ENCODE measurements at places on chromosomes 2 and 18.

GRCh38 chr2:54048117-54048785, 67.2 kb upstream of the ACYP2 start:
- DNase-seq: no peak

DNA sequence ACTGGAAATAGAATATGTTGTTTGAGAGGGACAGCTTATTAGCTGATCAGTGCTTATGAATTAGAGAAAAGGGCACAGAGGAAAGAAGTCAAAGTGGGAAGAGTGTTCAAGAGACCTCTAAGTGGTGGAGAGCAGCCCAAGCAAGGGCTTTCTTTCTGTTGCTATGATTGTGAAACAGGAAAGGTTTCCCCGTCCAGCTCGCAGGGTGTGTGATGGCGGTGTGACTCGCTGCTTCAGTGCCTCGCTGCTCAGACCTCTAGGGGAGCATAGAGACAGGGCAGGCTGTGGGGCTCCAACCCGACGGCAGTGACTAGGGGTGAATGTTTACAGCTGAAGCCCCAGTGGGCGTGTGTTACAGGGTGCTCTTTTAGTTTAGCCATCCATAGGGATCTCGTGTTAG, 166.5 kb upstream of the COPS8 start:
- no peak for DNase-seq

DNA sequence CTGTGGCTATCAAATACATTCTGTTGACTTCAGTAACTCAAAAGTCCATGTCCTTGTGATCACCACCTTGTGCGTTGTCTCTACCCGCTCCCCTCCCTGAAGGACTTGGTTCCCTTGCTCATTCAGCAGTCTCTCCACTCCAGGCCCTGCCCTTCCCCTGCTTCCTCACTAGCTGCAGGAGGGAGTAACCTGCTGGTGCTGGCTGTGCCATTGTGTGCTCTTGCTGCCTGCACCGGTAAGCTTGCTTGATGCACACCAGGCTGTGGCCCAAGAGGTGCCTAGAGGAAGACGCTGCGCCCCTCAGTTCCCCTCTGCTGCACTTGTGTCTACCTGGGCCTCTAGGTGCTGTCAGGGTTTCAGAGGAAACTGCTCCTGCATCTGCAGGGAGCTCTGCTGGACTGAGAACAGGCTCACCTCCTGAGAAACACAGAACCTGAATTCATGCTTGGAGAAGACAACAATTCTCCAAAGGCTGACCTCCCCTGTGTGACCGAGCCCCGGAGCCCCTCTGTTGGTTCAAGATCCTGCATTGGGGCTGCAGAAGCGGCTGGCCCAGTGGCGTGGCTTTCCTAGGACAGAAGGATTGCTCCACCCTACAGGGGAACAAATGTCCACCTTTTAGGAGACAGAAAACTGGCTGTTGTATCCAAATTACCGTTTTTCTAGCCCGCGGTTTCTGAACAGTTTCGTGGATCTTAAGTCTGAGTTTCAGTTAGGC, 33.6 kb downstream of the PTPRM start:
- DNase-seq: no peak

DNA sequence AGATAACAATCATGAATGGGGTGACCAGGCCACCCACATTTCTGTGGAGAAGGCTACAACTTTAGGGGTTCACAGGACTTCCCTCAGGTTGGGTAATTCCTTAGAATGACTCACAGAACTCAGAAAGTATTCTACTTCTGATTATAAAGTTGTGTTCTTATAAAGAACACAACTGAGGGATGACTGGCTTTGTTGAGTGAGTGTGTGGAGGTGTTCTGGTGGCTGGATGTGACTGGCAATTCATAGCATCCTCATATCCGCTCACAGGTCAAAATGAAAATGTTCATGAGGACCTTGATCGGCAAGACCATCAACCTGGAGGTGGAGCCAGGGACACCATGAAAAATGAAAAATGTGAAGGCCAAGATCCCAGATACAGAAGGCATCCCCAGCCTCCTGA, 143.3 kb upstream of the CAB39 start:
- no peak for DNase-seq

GRCh38 chr2:47457268-47457667, 54.3 kb downstream of the MSH2 start:
- DNase-seq: no peak

DNA sequence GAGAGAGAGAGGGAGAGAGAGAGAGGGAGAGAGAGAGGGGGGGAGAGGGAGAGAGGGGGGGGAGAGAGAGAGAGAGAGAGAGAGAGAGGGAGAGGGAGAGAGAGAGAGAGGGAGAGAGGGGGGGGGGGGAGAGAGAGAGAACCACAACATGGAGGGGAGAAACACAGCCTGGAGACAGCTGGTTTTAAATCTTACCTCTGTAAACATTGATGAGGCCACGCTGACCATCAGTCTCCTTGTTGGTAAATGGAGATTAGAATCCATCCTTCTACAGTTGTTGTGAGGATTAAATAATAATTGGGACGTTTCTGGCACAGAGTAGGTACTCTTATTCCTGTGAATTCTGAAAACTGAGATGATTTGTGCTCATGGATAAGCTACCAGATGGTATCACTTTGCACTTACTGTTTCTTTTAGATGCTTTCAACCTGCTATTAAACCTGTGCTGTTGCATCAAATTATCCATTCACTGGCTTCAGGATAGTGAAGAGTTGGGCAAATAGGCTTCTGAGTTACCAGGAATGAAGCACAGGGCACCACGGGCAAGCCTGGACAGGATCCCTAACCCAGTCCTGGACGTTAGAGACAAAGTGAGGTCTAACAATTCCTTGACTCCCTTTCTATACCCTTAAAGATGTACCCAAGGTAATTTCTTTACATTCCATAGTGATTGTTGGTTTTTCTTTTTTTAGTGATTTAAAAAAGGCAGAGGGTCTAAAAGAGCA, 318.1 kb downstream of the ZNF521 start:
- DNase-seq: no peak

GRCh38 chr2:205781244-205781931, 99.1 kb downstream of the NRP2 start:
- no peak for DNase-seq

GRCh38 chr2:170823898-170824215, 7.2 kb downstream of the GAD1 start:
- no peak for DNase-seq

- DNase-seq: no peak
Measured at GRCh38 chr2:210363876-210364275, 48.9 kb upstream of the MYL1 start.

- no peak for DNase-seq
Measured at GRCh38 chr18:13262839-13263691, 44.5 kb downstream of the LDLRAD4 start.

DNA sequence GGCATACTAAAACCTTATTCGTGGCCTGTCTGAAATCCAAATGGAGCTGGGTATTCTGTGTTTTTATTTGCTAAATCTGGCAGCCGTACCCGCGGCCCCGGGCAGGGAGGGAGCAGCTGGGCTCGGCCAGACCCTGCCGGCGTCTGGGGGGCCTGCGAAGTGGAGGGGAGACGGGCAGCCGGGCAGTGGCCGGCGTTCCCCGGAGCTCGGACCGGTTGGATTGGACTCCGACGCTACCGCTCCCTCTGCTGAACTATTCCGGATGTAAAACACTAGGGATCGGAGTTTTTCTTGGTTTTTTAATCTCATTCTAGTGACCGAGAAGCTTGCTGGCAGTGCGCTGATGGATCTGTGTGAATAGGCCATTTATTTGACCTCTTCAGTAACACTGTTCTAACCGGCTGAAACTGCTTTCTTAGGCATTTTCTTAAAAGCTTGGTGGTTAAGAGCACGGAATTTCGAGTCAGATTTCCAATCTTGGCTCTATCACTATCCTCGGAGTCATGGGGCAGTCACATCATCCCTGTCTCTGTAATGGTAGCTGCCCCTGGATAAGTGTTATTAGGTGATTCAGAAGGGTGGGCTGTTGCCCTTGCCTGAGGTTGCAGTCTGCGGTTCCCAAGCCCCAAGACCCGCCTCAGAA, 694 bp downstream of the UNC50 start:
- no peak for DNase-seq

DNA sequence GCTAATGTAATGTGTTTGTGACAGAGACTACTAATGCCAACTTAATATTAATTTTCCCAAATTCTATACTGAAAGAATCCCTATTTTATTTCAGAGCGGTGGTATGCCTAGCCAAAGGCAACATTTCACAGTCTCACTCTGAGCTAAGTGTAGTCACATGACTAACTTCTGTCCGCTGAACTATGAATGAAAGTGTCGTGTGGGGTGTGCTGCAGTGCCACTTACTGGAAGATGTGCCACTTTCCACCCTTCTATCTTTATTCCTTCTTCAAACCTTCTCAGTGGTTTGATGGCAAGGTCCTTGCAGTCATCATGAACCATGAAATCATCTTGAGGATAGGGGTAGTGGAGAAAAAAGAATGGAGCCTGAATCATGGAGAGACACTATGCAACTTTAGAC, 47.3 kb upstream of the C1D start:
- DNase-seq: no peak

GRCh38 chr2:26245231-26245732, 543 bp downstream of the HADHB start:
- peak; percentile 29 for DNase-seq

DNA sequence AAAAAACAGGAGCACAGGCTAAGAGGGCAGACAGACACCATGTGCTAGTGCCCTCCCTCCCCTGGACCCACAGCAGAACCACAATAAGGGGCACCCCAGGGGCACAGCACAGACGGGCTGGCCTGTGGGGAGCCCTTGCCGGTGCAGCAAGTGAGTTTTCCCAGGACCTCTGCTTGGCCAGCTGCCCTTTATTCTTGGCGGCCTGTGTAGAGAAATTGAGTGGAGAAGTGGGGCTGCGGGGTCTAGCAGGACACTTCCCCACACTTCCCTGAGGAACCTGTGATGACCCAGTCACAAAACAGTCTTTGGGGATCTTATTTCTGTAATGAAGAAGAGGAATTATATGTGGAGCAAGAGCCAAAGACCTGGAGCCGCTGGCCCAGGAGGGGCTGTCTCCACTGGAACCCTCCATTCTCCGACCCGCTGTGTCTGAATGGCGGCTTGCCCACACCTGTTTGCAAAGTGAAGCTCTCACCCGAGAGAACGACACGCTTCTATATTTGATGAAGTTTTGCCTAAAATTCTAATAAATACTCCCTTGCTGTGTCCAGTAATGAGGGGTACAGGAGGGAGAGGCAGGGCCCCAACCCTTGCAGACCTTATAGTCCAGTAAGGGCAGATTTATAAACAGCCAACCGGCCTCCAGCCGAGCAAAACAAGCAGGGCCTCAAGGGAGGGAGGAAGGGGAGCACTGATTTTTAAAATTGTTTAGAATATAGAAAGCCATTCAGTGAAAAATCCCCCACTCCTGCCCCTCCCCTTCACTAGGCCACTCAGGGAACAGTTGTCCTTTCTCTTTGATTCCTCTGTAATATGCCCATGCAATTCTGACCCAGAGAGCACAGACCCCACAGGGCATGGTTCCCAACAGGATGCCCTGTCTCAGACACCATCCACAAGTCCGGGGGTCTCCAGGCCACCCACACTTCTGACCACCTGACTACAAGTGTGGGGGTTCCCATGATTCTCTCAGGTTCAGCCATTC, 44.7 kb upstream of the SNED1 start:
- no peak for DNase-seq

DNA sequence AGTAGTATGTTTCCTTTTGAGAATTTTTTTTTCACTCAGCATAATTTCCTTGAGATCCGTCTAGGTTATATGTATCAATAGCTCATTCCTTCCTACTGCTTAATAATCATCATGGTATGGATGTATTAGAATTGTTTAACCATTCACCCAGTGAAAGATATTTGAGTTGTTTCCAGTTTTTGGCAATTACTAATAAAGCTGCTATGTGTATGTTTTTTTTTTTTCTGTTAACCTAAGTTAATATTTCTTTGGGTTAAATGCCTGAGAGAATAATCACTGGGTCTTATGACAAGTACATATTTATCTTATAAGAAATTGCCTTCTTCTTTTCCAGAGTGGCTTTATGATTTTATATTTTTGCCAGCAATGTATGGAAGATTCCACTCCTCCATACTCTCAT, 96.4 kb upstream of the ST6GAL2 start:
- no peak for DNase-seq

- no peak for DNase-seq
Measured at GRCh38 chr2:42922790-42923579, 130.6 kb upstream of the HAAO start.

- DNase-seq: no peak
Measured at GRCh38 chr2:20530520-20530919, 83.6 kb downstream of the RHOB start.

- no peak for DNase-seq
Measured at GRCh38 chr2:181780657-181781056, 100.3 kb upstream of the NEUROD1 start.

DNA sequence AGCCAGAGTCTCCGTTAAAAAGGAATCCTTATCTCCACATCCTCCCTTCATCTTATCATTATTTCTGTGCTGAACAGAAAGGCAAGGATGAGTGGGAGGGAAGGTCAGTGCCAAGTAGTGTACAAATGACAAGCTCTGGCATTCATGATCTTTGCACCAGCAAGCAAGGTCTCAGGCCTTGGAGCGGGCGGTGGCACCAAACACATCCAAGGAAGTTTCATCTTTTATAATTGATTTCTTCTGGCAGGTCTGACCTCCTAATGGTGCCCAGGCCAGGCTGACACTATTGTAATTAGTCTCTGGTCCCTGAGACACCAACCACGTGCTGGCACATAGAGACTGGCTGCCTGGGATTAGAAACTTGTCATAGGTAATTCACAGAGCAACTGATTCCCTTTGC, 336.6 kb downstream of the EN1 start:
- no peak for DNase-seq

GRCh38 chr18:72470391-72470790, 73.8 kb downstream of the CBLN2 start:
- DNase-seq: no peak

- no peak for DNase-seq
Measured at GRCh38 chr2:135132314-135132713, 80.2 kb downstream of the RAB3GAP1 start.

- DNase-seq: no peak
Measured at GRCh38 chr18:60247103-60247502, 125.5 kb downstream of the MC4R start.

DNA sequence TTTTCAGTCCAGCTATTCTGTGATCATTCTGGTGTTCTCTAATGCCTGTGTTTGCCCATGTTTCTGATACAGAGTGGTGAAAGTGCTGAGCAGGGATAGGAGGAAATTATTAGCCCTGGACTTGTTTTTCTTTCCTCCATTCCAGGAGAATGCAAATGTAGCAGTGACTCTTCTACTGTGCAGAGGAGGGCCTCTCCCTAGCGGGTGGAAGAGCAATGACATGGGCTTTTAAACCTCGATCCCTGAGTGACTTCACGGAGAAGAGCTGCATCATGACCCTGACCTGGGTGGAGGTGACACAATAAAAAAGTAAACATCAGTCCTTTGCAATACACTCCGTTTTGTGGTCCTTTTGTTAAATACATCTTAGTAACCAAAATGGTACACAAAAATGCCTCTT, 68.0 kb upstream of the NETO1 start:
- DNase-seq: no peak

GRCh38 chr18:22977847-22978701, 44.9 kb downstream of the RBBP8 start:
- no peak for DNase-seq

- no peak for DNase-seq
Measured at GRCh38 chr2:3457524-3458395, 61.6 kb downstream of the ADI1 start.
